ENCODE measurements at places on chromosomes 12 and 14.

DNA sequence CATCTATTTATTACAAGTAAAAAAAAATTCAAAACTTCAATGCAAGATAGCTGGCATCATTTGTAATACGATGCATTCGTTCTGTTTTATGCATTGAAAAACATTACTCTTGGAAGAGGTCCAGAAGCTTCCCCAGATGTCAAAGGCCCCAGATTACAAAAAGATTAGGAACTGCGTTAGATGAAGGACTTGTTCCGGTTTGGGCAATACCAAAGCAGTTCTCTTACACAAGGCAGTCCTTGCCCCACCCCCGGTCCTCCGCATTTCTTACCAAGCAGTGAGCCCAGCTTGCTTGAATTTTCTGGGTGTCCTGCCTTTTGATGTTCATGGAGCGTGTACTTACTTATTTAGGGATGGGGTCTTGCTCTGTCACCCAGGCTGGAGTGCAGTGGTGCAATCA is 4.8 kb upstream of the HVCN1 start:
- DNase-seq, result peak; percentile 95

GRCh38 chr12:123270214-123271000 is 1.2 kb downstream of the CDK2AP1 start:
- DNase-seq, result no peak

- no peak for DNase-seq
These were observed 2.7 kb downstream of the PCNX4 start for GRCh38 chr14:60094306-60094897.

GRCh38 chr12:109476807-109477184 is 304 bp downstream of the KCTD10 start:
- DNase-seq, result no peak

DNA sequence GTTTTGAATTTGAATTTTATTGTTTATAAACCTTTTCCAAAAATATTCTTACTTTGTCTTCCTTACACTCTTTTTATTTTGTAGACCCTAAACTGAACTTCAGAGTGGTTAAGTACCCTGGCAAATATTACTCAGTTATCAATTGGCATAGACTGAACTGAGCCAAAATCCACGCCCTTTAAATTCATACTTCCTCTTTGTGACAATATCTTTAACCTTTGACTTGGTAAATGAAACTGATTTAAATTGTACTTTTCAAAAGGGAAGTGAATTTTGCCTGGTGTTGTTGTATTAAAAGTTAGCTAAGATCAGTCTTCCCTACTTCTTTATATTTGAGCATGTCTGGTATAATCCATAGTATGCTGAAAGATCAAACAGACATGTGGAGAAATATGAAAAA is 184.3 kb upstream of the USP15 start:
- DNase-seq, result no peak
